ENCODE measurements at places on chromosomes 5 and 9.

- DNase-seq = no peak
Observed at GRCh38 chr9:24391095-24391494, 154.6 kb downstream of the IZUMO3 start.

GRCh38 chr5:53039855-53040254 lies 50.7 kb downstream of the ITGA2 start:
- DNase-seq = no peak

DNA sequence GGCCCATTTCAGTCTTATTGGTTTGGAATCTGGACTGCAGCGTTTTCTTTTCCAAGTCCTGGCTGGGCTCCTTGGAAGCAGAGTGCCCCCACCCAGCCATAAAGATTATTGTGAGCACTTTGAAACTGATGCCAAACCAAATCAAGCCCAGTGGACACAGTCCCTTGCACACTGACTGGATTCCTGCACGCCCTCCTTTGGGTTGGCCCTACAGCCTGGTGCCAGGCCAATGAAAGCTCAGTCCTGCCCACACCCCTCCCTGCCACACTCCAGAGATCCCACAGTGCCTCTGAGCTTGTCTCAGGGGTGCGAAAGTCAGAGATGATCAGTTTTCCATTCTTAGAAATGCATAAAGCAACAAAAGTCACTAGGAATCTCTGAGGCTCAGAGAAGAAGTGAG lies 181.9 kb downstream of the CETN3 start:
- no peak for DNase-seq

DNA sequence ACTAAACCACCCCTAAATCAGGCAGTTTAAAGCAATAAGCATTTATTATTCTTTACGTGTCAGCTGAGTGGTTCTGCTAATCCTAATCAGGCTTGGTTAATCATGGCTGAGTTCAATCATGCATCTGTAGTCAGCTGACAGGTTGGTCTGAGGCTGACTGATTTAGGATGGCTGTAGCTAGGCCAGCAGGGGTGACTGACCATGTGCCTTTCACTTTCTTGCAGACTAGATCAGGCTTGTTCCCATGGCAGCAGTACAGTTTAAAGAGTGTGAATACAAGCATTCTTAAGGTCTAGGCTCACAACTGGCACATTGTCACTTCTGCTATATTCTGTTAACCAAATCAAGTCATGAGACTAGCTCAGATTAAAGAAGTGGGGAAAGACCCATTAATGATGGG lies 16.1 kb upstream of the MPDZ start:
- DNase-seq = no peak

GRCh38 chr9:1087120-1087881 lies 37.1 kb downstream of the DMRT2 start:
- DNase-seq = no peak

DNA sequence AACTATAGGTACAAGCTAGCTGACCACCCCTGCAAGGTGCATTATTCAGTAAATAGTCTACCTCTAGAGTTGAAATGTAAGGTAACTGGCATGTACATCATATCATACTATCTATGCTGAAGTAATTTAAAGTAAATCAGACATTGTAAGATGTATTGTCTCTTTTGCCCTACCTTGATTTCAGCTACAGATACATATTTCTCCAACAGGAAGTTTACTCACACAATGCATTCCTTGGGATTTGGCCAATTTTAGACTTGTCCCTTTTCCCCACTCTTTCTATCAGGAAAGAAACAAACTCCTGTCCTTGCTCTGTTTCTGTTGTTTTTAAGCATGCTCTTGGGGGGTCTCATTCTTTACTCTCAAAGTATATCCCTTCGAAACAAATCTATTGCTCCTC lies 58.5 kb upstream of the TSLP start:
- no peak for DNase-seq

- DNase-seq = no peak
Observed at GRCh38 chr5:141694479-141694878, 12.4 kb upstream of the ARAP3 start.

- no peak for DNase-seq
Observed at GRCh38 chr5:86095092-86095491, 522.6 kb upstream of the COX7C start.

- no peak for DNase-seq
Observed at GRCh38 chr9:110520120-110520701, 59.3 kb downstream of the SVEP1 start.

GRCh38 chr9:116951588-116952435 lies 264.7 kb downstream of the TRIM32 start:
- DNase-seq = no peak

- no peak for DNase-seq
Observed at GRCh38 chr5:67799732-67800234, 415.8 kb upstream of the PIK3R1 start.

DNA sequence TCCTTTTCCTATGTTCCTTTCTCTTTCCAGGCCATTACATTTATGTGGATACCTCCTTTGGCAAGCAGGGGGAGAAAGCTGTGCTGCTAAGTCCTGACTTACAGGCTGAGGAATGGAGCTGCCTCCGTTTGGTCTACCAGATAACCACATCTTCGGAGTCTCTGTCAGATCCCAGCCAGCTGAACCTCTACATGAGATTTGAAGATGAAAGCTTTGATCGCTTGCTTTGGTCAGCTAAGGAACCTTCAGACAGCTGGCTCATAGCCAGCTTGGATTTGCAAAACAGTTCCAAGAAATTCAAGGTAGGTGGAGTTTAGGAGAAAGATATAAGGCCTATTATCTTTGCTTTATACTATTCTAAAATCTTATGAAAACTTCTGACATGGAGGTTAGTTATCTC lies 64.5 kb downstream of the MAMDC2 start:
- DNase-seq = no peak

DNA sequence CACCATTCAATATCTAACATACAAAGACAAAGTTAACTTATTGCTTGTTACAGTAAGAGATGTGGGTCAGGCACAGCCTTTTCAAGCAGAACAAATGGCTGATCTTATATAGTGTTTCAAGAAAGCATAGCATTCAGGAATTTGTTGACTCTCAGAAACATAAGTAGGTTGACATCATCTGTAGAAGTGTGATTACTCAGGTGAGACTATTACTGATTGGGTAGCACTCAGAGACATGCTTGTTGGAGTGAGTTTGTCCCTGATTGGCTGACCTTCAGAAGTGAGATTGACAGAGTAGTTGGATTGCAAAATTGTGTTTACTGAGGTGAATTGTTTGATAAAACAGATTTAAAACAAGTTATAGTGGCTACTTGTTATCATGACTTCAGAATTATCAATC lies 30.7 kb upstream of the TNPO1 start:
- no peak for DNase-seq

DNA sequence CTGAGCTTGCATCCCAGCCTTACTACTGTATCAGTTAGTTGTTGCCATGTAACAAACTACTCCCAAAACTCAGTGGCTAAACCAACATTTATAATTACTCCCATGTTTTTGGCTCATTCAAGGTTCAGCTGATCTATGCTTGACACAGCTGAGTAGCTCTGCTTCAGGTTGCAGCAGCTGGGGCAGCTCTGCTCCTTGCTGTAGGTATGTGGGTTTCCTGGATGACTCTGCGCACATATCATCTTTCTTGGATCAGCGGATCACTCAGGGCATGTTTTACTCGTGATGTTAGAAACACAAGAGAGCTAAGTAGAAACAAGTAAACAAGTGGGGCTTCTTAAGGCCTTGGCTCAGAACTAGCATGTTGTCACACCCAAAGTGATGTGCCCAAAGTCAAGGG lies 15.1 kb downstream of the TEK start:
- DNase-seq = no peak

DNA sequence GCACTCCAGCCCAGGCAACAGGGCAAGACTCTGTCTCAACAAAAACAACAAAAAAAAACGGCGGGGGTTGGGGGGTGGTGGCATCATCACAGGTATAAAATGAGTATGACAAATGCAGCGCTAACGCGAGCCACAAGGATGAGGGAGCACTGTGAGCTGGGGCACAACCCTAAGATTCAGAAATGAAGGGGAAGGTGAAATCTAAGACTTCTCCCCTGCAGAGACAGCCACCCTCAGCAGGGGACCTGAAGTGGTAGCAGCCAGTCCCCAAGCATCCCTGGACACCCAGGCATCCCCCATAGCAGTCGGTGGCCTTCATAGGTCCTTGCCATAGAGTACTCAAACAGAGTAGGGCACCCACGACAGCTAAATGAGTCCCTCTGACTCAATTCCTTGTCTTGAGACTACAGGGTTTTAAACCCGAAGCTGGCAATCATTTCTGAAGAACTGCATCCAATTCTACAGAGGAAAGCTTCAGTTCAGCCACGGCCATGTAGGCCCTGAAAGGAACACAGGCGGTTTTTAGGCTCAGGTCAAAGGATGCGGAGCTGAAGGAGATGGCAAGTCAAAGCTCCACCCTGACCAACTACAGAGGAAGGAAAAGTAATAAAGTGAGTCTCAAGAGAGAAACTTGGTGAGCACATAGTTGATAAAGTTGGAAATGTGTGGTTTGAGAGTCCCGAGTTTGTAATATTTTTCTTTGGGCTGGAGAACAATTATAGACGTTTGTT lies 50.3 kb downstream of the MYO10 start:
- DNase-seq = no peak

Data from stimulated activated CD4-positive, alpha-beta T cell treated with anti-CD3 and anti-CD28 coated beads, Interleukin-2, amount 100 ng/mL, for 4 hours (primary cell).